ENCODE measurements at places on chromosomes 11 and 22.

- DNase-seq = no peak
Measured at GRCh38 chr22:37234736-37235711, 9.0 kb downstream of the RAC2 start.

DNA sequence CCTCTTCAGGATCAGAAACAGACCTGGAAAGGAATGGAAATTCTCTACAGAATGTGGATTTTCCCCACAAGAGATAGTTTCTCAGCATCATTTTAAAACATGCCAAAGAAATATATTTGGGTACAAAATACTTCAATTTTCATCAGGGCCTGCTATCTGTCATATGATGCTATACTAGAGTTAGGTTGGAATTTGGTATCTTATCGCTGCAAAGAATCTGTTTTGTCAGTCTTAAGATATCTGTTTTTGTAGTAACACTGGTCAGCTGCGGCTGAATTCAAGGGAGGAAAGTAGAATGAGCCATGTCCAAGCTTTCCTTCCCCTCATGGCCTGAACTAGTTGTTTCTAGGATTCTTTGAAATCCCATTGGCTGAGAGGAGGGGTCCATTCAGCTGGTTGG is 806.4 kb downstream of the KCNA4 start:
- DNase-seq = no peak

DNA sequence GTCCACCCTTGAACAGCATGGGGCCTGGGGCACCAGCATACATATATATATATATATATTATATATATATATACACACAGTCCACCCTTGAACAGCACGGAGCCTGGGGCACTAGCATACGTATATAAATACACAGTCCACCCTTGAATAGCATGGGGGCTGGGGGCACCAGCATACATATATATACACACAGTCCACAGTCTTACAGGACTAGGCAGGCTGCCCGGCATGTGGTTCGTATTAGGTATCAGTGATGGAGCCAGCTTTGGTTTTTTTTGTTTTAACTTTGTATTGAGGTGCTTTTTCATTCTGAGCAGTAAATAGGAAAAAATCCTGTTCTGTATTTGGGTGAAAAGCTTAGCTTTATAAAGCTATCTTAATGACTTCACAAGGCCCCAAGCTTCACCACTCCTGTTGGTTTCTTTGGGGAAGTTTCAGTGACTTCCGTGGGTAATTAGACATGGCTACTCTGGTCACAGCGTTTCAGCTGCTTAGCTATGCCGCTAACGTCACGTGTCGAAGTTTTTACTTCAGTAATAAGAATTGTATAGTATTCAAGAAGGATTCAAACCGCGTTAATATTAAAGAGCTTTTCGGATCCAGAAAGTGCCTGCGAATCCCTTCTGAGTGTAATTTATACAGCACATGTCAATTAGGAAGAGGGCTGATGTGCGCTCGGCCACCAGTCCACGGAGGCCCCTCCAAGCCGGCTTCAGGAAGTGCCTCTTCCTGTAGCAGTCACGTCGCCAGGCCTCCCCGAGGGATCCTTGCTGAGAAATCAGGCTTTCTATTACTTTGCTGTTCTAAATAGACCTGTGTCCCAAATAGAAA is 179.7 kb downstream of the TBC1D22A start:
- DNase-seq = no peak

DNA sequence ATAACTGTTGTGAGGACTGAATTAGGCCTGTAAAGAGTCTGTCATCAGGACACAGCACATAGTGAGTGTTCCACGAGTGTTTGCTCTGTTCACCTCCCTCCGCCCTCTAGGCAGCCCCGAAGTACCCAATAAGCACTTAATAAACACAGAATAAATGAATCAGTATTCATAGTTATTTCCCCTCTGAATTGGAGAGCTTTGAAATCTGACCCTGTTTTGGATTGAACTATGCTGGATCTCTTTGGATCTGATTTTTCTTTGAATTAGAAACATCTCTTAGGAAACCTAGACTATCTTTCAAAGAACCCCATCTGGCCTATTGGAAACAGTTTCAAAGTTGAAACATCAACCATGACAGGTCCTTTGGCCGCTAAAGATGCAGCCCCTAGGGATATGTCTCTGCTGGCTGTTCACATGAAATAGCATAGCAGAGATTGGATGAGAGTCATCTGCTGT is 615.5 kb downstream of the NTM start:
- DNase-seq = no peak

DNA sequence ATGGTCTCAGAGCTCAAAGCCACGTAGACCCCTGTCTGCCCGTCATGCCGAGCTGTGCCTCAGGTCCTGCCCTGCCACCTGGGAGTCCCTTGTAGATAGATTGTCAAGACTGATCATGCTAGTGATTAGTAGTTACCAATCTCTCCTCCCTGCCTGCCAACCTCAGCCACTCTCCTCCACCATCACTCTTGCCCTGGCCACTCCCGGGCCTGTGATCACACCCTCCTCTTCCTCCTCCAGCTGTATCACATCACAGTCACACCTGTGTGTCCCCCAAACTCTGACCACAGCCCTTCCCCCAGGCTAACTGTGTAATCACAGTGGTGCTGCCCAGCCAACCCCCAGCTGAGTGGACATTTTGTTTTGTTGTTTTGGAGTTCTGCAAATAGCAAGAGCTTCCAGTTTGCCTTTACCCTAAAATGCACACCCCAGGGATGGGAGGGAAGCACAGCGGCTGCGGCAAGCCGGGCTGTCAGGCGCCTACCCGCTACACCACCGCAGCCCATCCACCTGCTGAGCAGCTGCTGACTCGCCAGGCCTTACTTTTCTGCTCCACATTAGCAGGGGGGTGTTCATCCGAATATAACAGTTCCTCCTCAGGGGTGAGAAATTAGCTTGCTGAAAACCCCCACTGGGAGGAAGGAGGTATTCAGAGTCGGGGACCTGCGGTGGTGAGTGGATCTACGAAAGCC is 45.8 kb downstream of the LRFN4 start:
- DNase-seq = no peak

Data from NCI-H526 (cell line).